ENCODE measurements at places on chromosomes 2 and 18.

DNA sequence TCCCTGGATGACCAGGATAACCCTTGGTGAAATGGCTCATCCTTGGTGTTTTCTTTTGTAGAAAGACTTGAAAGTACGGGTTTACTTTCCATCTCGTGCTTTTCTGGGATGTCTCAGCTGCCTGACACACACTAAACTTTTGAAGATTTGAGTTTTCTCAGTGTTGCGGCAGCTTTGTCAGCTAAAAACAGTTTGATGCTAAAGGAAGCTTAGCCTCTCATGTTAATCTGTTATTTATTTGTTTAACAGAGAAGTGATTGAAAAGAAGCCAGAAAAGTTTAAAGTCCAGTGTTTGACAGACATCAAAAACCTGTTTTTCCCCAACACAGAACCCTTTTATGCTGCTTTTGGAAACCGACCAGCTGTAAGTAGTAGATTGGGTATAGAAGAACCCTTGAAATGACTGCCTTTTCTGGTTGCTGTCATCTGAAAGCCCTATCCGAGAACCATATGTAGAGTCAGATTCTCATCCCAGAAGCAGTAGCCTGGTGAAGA lies 72.8 kb downstream of the LPIN1 start:
- no peak for DNase-seq

- DNase-seq = no peak
Measured at GRCh38 chr2:59177748-59178147, 936.6 kb upstream of the FANCL start.

DNA sequence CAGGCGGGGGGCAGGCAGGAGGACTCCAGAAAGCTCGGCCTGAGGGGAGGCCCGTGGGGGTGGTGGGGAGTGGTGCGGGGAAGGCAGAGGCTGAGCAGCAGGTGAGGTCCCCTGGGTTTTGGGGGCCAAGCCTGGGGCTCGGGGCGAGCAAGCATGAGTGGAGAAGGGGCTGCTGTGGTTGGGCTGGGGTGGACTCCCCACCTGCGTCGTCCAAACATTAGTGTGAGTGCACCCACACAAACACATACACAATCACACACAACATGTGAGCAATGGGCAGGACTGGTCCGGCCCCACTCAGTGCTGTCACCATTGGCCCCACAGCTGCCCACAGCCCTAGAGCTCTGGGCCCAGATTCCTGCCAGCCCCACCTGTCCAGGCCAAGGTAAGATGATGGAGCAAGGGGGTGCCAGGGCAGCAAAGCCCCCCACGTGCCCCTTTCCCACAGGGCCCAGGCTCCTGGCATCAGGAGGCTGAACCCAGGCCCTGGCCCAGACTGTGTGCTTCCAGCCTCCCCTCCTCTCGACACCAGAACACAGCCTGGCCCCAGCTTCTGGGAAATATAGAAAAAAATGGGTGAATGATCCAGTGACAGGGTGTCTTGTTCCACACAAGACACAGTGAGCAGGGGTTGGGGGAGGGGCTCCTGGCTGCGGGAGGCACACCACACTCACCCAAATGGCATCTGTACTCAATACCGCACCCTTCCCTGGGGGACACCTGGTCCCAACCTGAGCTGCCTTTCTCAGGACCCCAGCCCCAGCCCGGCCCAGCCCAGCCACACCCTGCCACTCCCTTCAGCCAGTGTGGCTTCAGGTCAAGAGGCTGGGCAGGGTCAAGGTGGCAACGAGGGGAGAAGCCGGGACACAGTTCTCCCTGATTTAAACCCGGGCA lies 463 bp upstream of the ALPP start:
- no peak for DNase-seq

- DNase-seq = no peak
Measured at GRCh38 chr2:236748385-236748784, 178.8 kb downstream of the ACKR3 start.

GRCh38 chr18:9048236-9048635 lies 54.3 kb upstream of the NDUFV2 start:
- DNase-seq = no peak

DNA sequence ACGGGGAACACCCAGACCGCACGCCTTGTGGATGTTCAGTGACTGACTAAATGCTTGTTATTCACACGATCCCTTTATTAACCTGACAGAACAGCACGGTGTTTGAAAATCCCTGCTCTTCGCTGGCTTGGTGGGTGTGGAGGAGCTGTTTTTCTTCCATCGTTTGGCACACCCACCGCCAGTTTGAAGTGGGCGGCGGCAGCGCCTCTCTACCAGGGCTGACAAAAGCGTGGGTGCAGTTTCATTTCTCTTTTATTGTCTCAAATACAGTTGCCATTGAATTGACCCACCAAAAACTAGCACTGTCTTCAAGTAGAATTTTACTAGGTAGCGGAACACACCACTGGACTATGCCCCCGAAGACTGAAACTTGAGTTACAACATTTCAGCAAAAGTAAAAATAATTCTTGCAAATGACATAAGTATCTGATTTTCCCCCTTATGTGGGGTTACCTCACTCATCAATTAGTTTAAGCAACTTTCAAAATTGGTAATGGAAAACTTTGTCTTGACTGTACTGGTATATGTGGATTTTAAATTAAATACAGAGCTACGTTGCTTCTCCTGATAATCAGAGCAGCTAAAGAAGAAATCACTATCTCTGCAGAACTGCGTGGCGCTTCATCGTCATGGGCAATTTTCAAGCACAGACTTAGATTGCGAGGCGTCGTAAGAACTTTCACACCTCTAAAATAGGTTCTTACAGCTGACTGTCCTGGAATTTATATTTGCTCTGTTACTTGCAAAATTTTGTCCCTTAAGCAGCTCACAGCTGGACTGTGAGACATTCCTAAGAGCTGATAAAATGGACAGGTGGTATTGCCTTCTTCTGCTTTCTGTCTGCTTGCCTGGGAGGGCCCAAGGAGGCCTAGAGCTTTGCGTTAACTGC lies 60.9 kb downstream of the LDLRAD4 start:
- DNase-seq = no peak

DNA sequence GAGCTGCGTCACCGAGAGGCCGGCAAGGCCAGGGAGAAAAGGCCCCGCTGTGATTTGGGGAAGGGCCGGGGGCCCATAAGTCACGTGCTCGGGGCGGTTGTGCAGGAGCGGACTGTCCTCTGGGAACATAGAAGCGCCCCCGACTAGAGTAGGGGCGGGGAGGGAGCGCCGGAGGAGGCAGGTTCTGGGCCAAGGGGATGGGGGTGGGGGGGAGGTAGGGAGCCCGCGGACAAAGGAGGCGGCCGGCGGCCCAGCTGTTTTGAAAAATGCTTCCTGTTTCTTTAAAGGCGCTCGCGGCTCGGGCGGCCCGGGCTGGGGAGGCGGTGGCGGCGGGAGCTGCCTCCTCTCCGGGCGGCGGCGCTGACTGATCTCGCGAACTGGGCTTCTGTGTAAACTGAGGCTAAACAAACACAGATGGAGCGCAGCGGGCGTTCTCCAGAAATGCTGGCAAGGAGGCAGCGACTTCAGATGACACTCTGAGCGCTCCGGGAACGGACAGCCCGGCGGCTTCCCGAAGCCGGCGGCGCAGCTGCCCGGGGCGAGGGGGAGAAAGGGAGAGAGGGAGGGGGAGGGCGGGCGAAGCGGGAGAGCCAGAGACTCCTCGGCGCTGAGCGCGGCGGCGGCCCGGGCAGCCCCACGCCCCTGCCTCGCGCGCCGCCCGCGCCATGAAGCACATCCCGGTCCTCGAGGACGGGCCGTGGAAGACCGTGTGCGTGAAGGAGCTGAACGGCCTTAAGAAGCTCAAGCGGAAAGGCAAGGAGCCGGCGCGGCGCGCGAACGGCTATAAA lies at the start of gene ATOH8:
Gene ATOH8 (plus strand): TSS at position 467 of the 788 bp plus-strand sequence. CDS start 199 bp downstream, at position 666.
- DNase-seq = no peak
